ENCODE measurements at places on chromosomes 7 and 10.
A peak's percentile ranks its signal among the peaks of the same experiment; 100 is the strongest.

- DNase-seq = no peak
Observed at GRCh38 chr7:42790196-42790595, 121.7 kb downstream of the C7orf25 start.

DNA sequence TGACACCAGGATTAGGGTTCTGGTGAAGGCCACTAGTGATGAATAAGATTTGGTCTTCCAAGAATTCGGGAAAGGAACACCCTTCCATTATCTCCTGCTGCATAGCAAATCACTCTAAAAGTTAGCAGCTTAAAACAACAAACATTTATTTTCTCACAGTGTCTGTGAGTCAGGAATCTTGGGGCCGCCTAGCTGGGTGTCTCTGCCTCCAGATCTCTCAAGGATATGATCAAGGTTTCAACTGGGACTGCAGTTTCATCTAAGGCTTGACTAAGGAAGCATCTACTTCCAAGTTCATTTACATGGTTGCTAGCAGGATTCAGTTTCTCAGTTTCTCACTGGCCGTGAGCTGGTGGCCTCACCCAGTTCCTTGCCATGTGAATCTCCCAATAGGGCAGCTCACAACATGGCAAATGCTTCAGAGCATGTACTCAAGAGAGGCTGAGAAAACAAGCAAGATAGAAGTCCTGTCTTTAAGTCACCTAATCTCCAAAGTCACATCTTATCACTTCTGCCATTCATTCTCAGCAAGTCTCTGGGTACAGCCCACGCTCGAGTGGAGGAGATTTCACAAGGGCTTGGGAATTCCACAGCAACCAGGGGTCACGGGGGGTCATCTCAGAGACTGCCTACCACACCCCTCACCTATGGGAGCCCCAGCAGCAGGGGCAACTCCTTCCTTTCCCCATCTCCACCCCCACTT lies 26.8 kb downstream of the TLX1 start:
- no peak for DNase-seq

- no peak for DNase-seq
Observed at GRCh38 chr7:42128703-42129102, 108.3 kb downstream of the GLI3 start.

GRCh38 chr7:32224276-32224675 lies 154.1 kb upstream of the PDE1C start:
- DNase-seq = no peak

DNA sequence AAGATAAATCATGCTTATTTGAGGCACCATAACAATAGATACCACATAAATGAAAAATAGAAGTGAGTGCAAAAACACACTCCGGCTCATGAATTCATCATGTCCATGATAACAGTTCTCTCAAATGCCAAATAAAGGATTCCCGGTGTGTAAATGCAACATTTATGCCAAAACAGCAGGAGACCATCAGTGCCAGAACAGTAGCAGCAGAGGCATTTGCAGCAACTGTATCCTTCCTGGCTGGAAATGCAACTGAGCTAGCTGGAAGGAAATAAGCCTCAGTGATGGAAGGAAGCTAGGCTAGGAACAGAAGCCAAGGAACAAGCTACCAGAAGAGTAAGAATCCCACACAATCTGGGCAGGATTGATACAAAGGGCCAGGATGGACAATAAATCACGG lies 79.9 kb upstream of the THSD7A start:
- no peak for DNase-seq

DNA sequence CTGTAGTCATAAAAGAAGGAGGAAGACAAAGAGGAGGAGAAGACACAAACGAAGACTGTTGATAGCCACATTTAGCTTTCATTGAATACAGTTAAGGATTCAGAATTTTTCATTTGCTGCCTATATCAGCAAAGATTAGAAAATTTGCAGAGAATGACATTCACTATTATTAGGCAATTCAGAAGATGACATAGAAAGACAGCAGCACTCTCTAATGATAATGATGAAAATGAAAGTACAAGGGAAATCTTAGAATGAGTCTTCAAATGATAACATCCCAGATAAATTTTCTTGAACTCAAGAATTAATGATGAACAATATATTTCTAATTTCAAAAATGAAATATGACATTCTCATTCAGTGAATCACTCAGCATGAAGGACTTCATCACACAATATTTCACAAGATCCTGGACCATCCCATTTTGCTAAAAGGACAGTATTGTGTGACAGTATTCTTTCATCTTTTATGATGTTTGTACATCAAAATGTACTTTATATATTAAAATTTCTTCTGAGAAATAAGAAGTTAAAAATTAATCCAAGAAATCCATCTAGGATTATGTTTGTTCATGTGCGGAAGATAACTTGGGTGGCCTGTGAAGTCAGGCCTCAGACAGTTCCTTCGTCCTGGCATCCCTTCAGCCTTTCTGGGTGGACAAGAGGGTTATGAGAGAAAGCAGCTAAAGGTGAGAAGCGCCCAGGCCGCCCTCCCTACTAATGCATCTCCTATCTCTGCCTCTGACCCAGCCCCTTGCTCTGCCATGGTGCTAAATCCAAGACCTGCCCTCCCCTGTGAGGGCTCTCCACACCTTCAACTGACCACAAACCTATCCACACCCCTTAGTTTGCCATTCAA lies 47.4 kb upstream of the CAMK2B start:
- no peak for DNase-seq

DNA sequence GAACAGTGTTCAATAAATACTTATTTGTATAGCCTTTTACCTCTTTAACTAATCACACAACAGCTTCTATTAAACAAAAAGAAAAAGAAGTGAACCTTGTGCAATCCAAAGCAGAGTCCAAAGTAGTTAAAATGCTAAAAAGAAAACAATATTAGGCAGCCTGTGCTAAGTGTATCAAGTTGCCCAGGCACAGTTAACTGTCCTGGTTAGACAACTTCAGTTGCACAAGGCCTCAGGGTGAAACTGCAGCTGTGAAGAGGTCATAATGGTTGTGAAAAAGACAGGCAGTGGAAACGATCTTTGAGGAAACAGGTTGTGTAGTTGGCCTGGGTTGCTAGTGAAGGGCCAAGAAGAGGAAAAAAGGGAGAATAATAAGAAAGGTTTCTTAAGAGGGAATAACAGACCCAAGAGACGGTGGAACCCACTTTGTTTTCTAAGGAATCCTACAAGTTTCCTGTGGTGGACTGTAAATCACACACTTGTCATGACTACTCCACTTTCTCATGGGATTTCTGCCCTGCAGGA lies 6.0 kb upstream of the CROT start:
- no peak for DNase-seq

DNA sequence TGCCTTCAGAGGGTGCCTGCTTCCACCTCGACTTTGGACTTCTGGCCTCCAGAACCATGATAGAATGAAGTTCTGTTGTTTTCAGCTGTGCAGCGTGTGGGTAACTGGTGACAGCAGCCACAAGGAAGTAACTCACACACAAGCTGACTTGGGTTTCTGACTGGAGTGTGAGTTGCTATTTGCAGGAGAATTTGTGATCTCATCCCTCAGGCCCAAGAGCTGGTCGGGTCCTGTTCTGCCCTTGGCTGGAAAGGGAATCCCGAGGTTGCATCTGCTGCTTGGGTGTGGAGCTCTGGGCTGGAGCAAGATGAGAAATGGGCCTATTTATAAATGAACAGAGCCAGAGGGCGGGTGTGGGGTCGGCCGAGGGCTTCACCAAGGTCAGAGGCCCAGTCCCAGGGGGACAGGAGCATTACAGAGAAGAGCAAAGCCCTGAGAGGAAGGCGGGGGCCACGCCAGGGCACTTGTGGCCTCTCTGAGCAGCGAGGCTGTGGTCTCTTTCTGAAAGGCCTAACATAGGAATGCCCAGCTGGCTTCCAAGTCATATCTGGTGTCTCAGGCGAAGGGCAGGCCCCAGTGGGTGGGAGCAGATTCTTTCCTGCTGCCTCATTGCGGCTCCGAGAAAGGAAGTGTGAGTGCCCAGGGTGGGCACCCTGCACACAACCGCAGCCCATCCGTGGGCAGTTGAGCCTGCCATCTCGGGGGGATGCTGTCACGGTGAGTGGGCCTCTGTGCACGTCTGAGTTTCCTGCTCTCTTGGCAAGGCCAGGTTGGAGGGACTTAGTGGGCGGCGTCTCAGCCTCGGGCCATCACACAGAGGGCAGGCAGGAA lies 26.5 kb upstream of the C10orf71 start:
- no peak for DNase-seq

DNA sequence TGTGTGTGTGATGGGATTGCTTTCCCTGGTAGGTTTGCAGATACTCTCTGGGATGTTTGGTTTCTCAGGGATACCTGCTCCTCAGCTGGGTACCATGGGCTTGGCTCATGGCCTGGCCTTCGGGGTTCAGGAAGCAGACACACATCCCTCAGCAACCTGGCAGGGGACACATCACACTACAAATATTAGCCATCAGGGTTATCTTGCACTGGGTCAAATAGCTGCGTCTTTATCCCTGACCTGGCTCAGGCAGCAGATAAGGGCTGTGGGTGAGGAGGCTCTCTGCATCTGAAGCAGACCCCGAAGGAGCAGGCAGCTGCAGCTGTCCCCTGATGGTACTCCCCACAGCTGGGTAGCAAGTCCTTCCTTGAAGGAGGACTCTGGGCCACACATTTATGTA lies 25.7 kb upstream of the CDHR3 start:
- DNase-seq = no peak

DNA sequence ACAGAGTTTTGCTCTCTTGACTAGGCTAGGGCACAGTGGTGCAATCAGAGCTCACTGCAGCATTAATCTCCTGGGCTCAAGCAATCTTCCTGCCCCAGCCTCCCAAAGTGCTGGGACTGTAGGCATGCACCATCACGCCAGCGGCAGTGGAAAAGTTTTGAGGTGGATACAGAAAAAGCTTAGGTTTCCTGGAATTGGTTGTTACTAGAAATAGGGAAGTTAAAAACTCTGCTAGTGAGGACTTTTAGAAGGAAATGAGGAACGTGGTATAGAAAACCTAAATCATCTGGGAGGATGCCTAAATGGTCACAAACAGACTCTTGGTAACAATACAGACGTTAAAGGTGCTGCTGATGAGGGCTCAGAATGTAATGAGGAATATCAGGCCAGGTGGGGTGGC lies 10.9 kb upstream of the SNX8 start:
- DNase-seq = no peak

GRCh38 chr7:33965183-33965744 lies 59.9 kb downstream of the BMPER start:
- no peak for DNase-seq

DNA sequence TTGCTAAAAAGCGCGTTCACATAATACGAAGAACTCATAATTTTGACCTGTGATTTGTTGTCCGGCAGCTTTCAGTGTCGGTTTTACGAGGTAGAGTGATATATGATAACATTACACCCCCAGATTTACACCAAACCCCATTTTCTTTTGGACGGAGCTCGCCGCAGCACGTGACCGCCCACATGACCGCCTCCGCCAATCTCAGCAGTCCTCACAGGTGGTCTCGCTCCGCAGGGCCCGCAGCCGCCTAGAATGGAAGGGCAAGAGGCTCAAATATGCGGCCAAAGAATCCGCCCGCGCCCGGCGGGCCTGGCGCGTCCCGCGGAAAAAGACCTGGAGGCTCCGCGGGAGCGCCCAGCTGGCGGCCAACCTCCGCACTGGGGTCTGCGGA lies at the start of gene HOXA7:
TSS of gene HOXA7 (minus strand) at position 168 of the 391 bp plus-strand sequence. CDS start at position 38, 130 bp downstream.
- no peak for DNase-seq

DNA sequence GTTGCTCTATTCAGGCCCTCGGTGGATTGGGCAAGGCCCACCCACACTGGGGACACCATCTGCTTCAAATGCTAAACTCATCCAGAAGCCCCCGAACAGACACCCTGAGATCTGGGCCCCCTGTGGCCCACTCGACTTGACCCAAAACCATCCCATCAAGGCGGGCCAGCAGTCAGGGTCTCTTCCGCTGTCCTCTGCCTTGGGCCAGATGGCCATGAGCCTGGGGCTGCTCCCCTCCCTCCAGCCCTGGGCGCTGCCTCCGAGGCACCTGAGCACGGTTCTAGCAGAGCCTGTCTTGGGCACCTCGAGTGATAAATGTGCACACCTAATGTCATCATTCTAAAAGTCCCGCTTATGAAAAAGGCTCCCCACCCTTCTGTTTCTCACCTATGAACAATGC lies 449.4 kb downstream of the TCERG1L start:
- no peak for DNase-seq

DNA sequence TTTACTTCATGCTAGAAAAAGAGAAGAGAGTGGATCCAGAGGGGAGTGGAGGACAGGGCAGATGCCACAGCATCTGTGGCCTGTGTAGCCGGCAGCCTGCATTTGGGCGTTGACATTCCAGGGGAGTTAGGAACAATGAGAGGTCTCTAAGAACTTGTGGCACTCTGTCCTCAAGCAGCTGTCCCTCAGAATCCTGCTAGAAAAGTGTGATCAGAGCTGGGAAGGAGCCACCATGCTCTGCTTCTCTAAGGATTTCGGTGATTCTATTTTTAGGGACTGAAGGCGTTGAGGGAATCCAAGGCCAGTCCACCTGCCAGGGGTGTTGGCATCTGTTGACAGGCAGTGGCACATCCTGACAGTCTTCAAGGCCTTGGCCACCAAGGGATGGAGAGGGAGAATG lies 7.6 kb downstream of the LRIT2 start:
- DNase-seq = no peak

DNA sequence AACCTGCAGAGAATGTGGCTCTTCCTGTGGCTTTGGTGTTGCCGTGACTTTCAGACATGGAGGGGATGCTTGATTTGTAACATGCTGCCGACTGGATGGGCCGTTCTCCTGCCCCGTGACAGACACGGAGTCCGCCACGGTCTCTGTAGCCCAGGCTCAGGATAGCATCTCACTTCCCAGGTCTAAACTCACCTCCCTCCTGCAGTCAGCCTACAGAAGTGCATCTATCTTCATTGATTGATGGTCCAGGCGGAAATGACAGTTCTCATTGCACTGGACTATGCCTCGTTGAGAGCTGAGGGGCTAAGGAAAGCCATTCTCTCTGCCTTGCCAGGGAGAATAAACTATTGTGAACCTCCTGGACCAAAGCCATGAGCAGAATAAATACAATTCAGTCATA lies 77.5 kb downstream of the CHN2 start:
- no peak for DNase-seq

DNA sequence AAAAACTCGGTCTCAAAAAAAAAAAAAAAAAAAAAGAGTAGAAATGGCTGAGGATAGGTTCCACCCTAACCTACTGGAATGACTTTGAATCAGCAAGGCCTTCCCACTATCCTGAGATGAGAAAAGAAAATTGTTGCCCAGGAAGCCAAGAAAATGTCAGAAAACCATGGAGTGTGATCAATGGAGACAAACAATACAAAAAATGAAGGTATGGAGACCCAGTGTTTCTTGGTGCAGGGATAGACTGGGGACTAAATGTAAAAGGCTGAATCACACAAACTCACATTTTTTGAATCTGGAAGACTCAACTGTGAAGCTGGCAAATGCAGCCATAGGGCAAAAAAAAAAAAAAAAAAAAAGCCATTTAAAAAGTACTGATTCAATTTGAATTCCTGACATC lies 364.3 kb upstream of the ANKRD30A start:
- no peak for DNase-seq

- DNase-seq = peak; percentile 42
Observed at GRCh38 chr7:33334349-33334748, 205.0 kb downstream of the BBS9 start.

- DNase-seq = no peak
Observed at GRCh38 chr10:108771106-108771505, 1152.2 kb downstream of the XPNPEP1 start.

Data from DMS153 (cell line).